ENCODE measurements at places on chromosomes 2 and 18.

GRCh38 chr2:113886479-113887008, 3.3 kb upstream of the ACTR3 start:
- peak; percentile 65 for DNase-seq

- no peak for DNase-seq
These were observed 332.0 kb downstream of the SLC4A3 start for GRCh38 chr2:219959471-219959870.

DNA sequence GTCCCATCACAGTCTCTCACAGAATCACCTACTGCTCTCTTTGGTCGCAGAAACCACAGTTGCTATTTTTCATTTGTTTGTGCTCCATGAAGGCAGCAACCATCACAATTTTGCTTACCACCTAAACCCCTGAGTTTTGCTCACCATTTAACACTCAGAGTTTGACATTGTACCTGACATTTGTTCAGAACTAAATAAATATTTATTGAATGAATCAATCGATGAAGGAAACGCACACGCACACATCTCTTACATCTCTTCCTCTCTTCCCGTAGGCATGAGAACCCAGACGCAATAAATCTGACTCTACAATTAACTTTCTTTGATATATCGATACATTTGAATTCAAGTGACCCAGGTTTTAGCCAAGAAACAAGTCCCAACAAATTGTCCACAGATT, 105.5 kb upstream of the RNF152 start:
- DNase-seq = no peak

GRCh38 chr2:100820523-100821254, 750 bp downstream of the NPAS2 start:
- DNase-seq = no peak

DNA sequence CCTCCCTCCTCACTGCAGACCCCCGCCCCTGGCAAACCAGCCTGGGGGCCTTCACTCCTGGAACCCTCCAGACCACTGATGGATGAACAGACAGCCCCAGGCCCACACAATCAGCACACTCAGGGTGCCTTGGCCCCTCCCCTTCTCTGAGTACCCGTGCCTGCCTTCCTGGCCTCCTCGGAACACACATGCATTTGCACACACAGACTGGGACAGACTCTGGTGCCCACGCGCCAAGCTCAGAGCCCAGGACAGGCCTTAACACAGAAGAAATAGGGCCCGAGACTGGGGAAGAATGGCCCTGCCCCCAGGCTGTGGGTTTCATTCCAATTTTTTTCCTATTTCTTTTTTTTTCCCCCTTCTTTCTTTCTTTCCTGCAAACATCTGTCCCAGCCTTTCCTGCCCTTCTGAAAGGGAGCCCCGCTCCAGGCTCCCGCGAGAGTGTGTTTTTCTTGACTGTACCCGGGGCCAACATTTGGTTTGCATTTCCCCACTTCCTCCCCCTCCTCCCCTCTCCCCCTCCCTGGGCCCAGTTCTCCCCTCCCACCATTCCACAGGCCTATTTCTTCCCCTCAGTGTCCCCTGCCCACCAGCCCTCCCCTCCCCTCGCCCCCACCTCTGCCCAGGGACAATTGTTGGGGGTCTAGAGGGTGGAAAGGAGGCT, 618 bp upstream of the TNS1 start:
- DNase-seq = no peak
